Muscle of leg (tissue), 16 donors: ENCODE measurements at places on chromosomes 6 and 20. TPM values are rescaled to one million over a fixed set of nuclear protein-coding genes. Genes with fewer than 3 reads are reported as not detected.

GRCh38 chr20:4740774-4741431, 19.2 kb downstream of the PRND start:
- peak; percentile 35 for DNase-seq

- DNase-seq = peak; percentile 74
These were observed 160.5 kb downstream of the THBS2 start for GRCh38 chr6:169093066-169093723.

DNA sequence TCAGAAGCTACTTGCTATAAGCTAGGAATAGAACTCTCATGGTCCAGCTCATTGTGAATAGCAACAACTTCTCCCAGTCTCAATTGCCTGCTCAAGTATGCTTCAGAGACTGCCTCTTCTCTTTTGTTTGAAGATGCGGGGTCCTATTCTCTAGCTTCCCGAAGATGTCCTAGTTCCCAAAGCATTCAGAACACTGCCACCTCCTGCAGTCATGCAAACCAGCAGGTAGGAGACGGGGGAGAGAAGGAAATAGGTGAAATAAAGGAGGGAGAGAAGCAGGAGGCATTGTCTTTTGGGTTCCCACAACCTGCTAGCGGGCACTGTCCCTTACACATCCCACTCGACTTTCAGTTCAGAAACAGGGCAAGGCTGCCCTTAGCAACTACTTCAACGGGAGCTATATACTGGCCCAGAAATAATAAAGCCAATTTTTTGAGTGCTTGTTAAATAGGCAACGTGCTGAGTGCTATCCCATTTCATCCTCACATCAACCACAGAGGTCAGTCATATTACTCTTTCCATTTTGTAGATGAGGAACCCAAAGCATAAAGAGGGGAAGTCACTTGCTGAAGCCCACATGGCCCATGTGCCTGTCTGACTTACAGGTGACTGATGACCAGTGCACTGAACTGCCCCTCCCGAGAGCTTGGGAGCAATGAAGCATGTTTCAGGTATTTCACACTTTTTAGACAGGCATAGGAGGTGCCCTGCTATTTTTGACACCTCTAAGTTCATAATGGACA, 61.9 kb upstream of the ATXN1 start:
- DNase-seq = no peak

Gene DDX43
- total RNA-seq = 0.35 TPM

Gene MLN
- not detected for total RNA-seq
